Glomerular endothelial cell (primary cell): ENCODE measurements at places on chromosomes 13 and 19.
A peak's percentile ranks its signal among the peaks of the same experiment; 100 is the strongest.

GRCh38 chr19:17125728-17126677, 50.4 kb downstream of the MYO9B start:
- DNase-seq = no peak

GRCh38 chr13:63901630-63902029, 2486.0 kb upstream of the PCDH20 start:
- DNase-seq = no peak

- peak; percentile 100 for DNase-seq
Measured at GRCh38 chr19:39430675-39431593, 4.8 kb downstream of the RPS16 start.

DNA sequence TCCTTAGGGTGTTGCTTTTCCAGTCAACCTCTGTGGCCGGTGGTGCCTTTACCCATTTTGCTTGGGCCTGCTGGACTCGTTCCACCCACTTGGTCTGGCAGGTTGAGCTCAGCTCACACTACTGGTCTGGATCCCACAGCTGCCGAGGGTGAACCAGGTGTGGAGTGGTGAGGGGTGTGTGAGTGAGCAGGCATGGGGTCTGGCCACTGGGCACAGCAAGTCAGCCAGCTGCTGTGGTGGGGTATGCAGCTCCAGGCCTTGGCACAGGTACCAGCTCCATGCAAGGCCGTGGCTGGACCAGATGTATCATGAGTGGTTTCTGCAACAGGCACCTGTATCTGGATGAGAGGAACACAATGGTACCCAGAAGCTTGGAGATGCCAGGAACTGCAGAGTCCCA, 277.6 kb upstream of the KLHL1 start:
- DNase-seq = no peak

GRCh38 chr13:23510979-23511735, 59.1 kb upstream of the TNFRSF19 start:
- no peak for DNase-seq

- no peak for DNase-seq
Measured at GRCh38 chr19:2123682-2124387, 27.1 kb downstream of the IZUMO4 start.

DNA sequence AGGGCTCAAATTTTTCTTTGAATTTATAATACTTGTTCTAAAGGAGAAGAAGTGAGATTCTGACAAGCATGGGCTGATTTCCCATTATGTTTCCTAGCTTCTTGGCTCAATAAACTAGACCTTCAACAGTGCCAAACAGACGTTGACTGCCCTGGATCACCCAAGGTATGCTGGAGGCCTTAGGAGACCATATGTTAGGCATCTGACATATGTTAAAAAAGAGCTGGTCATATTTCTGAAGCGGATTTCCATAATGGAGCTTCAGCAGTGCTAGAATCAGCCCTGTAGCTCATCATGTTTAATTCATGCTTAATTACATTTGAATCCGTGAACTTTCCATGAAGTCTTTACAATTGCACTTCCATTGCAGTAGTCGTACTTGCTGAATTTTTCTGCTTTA, 653.3 kb downstream of the DIAPH3 start:
- no peak for DNase-seq

- DNase-seq = no peak
Measured at GRCh38 chr13:106656186-106656585, 88.2 kb upstream of the ARGLU1 start.

- no peak for DNase-seq
Measured at GRCh38 chr13:21911646-21912298, 240.9 kb downstream of the FGF9 start.

DNA sequence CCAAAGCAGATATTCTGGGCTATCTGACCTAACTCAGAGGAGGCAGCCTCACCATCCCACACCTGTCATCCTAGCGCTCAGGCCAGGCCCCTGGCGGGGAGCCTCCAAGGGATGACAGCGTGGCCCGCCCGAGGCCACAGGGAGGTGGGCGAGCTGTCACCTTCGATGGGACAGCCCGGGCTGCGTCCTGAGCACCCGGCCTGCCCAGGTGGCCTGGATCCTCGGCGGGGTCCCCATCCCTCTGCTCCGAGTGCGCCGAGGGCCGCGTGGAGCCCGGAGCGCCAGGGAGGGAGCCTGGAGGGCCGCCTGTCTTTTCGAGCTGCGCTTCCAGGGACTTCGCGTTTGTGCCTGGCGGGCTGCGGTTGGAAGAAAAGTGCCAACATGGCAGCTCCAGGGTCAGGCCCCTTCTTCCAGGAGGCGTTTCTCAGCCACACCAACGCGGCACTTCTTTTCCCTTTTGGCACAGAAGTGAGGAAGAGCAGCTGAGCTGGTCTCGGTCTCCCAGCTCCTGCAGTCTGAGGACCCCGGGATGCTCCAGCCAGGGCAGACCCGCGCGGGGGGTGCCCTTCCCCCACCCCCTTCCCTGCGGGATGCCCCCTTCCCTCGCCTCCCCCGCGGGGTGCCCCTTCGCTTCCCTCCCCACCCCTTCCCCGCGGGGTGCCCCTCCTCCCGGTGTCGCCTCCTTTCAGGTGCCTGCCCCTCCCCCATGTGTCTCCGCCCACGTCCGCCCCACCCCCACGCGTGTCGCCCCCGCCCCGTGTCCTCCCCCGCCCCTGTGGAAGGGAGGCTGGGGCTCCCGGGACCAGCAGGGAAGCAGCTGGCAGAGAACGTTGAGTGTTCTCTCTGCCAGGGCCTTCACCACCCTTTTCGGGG, 42.3 kb downstream of the GJA3 start:
- no peak for DNase-seq

DNA sequence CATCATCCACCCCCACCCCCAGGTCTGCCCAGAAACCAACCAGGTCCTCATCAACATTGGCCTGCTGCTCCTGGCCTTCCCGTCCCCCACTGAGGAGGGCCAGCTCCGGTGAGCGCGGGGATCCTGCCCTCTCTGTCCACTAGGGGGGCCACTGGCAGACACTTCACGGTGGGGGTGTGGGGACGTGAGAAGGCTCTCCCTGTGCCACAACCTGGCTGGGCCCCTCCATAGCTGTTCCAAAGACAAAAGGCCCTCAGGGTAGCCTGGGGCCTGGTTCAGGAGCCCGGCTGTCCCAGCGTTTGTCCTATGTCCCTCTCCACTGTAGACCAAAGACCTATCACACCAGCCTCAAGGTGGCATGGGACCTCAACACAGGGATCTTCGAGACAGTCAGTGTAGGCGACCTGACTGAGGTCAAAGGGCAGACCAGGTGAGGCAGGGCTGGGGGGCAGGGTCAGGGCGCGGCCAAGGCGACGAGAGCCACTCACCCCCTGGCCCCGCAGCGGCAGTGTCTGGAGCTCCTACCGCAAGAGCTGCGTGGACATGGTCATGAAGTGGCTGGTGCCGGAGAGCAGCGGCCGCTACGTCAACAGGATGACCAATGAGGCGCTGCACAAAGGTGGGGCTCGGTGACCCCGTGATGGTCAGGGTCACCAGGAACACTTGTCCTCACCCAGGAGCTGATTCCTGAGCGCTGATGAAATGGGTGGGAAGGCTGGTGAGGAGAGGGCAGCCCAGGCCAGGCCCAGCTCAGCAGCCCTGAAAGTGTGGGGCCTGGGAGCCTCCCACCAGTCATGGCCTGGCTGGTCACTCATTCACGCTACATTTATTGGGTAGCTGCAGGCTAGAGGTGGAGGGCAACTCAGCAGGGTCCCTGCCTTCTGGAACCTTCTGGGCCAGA, 7.9 kb downstream of the DCAF15 start:
- no peak for DNase-seq

- DNase-seq = no peak
Measured at GRCh38 chr19:46555628-46556280, 45.4 kb upstream of the CALM3 start.

DNA sequence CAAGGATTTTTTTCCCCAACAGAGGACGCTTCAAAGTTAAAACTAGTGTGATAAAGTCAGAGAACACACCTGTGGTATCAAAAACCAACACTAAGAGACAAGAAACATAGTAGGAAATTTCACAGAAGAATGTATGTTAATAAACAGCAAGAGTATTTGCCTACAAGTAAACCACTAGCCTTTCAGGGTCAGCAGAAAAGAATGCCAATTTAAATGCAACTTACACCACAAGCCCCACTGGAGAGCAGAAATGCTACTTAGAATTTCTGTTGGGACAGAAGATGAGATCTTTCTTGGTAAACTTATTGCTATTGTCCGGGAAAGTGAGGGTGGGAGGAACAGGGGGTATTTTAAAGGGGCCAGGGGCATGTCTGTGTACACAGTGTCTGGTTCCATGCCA, 68.6 kb downstream of the STK24 start:
- no peak for DNase-seq

- no peak for DNase-seq
Measured at GRCh38 chr19:56566904-56567273, 379 bp upstream of the ZNF470 start.

- DNase-seq = no peak
Measured at GRCh38 chr19:47651691-47652090, 42.8 kb downstream of the BICRA start.

GRCh38 chr13:94704377-94705080, 7.8 kb downstream of the SOX21 start:
- no peak for DNase-seq

DNA sequence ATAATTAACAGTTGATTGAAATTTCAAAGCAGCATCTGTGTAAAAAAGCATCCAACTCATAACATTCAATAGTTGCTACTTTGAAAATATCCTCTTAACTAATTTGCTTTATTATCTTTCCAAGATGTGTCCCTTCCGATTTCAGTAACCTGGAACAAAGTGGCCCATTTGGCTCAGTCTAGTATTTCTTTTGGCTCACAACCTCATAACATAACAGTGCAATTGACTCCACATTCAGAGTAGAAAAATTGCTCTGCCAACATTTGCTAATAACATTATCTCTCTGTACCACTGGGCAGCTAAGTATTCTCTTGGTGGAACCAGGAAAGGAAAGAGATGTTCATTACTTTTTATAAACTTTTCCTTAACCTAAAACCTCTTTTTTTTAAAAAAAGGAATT, 571.1 kb upstream of the ARGLU1 start:
- no peak for DNase-seq

GRCh38 chr13:67880916-67881315, 650.8 kb upstream of the PCDH9 start:
- DNase-seq = no peak

DNA sequence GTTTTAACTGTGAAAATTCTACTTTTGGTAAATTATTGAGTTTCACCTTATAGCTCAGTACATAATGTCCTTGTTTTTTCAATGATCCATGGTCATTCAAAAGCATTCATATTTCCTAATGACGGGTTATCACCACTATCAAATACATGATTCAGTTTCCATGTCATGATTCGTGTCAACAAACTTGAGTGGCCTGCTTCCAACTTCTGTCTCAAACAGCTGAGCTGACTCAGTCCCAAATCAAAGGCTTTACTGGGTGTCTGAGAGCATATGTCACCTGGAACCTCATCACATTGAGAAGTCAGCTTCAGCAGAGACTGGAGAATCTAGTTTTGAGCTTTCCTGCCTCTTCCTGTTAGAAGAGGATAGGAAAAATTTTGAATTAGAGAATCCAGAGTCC, 40.3 kb upstream of the SGCG start:
- DNase-seq = no peak

DNA sequence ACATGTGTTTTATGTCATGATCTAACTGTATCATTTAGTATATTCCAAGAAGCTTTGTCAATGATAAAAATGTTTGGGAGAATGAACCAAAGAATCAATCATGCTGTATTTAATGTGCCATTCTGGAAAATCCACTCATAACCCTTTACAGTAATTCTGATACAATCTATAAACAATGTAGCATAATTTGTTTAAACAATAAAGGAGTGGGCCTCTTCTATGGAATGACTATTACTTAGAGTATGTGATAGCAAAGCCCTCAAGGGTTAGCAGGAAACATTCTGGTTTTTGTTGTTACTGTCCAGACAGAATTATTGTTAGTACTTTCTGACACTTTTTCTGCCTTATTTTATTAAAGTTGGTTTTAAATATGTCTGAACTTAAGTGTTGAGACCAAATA, 1073.1 kb downstream of the SLITRK5 start:
- DNase-seq = no peak

- no peak for DNase-seq
Measured at GRCh38 chr13:46057256-46058015, 4.9 kb upstream of the ZC3H13 start.

- DNase-seq = no peak
Measured at GRCh38 chr13:25319771-25320170, 18.3 kb downstream of the NUP58 start.

DNA sequence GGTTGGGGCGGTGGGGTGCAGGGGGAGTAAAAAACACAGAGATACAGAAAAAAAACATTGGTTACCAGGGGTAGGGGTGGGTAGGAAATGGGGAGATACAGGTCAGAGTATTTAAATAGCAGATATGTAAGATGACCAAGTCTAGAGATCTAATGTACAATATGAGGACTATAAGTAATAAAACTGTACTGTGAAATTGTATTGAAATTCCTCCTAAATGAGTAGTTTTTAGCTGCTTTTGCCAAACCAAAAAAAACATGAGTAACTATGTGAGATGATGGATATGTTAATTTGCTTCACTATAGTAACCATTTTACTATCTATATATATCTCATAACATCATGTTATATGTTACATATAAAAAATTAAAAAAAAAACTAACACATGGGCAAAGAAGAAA, 29.6 kb downstream of the VWA8 start:
- no peak for DNase-seq

DNA sequence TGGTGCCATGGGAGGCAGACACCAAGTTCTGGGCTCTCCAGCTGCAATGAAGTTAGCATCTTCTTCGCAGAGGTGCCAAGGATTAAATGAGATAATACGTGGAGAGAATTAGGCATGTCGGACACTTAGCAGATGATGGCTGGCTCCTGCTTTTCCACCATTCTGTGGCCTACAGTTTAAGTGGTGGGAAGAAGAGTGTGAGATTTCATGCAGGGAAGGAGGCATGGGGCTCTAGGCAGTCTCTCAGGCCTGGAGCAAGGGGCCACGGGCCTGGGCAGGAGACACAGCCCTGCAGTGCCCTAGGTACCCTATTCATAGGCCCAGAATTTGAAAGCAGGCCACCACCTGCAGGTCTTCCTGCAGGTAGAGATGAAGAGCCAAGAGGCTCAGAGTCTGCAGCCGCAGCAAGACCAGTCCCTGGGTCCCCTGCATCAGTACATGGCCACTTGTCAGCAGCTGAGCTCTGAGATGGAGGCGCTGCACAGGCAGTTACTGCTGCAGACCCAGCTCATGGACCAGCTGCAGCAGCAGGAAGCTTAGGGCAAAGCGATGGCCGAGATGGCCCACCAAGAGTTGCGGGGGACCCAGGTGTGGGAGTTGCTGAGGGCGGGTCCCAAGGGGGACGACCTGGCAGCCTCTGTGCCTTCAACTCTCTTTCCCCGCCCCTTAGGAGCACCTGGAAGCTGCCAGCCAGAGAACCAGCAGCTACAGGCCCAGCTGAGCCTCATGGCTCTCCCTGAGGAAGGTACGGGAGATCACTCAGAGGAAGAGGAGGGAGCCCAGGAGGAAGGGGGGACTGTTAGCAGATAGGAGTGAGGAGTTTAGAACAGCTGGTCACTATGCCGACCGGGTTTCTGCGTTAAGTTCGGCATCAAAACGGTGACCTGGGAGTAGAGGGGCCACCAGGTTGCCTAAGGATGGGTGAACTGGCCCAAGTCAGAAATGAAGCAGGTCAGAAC, 33.2 kb upstream of the ZNF492 start:
- no peak for DNase-seq

GRCh38 chr13:93794197-93794885, 567.7 kb downstream of the GPC6 start:
- DNase-seq = no peak

GRCh38 chr13:32254916-32255723, 60.0 kb downstream of the ZAR1L start:
- DNase-seq = no peak

- DNase-seq = peak; percentile 14
Measured at GRCh38 chr19:53659292-53659691, 27.5 kb downstream of the DPRX start.
